A172 (cell line): ENCODE measurements at places on chromosomes 7 and 10. TPM values are rescaled to one million over a fixed set of nuclear protein-coding genes. Genes with fewer than 3 reads are reported as not detected.

GRCh38 chr7:28041508-28042314 is 138.9 kb downstream of the JAZF1 start:
- peak; percentile 97 for DNase-seq

DNA sequence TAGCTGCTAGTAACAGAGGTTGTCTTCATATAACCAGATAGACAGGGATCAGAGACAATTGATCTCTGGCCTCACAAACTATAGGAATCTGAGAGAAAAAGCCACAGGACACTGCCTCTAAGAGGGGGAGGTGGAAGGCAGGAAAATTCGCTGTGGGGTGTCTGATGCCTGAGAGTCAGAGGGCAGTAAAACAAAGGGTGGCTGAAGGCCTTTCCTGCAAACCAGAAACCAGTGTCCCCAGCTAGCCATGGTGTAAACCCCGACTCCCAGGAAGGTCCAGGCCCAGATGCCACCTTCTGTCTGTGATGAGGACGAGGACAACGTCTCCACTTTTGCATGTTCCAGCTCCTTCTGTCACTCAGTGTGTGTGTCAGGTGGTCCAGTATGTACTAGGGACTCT is 215.1 kb downstream of the ADARB2 start:
- DNase-seq: no peak

DNA sequence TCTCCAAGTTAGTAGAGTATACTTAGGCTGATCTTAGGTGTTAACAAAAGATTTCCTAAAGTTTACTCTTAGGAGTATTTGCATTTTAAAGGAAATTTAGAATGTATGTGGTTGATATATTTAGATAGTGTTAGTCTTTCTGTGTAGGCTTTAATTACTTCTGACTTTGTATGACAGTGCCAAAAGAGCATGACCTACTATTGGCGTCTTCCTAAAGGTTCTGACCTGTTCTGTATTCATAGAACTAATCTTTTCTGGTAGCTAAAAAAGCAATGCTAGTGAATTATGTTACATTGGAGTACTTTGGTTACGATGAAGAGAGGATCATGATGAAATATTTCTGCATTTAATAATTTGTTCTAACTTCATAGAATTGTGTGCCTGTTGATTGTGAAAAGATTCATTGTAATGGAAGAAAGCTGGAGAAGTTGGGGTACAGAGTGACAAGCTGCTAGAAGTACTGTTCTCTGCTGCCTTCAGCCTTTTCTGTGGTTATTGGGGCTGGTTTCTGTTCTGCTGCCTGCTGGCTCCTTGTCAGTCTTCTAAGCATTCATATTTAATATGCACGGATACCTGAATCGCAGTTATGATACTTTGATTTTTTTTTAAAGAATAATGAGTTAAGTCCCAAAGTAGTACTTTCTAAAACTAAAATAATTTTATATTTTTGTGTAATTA is 13.2 kb downstream of the WAC start:
- DNase-seq: no peak

GRCh38 chr7:101557421-101557820 is 71.7 kb downstream of the MYL10 start:
- no peak for DNase-seq

ZFAND2A gene
- 57.3 and 70.3 TPM in 2 replicates for total RNA-seq

- DNase-seq: no peak
These were observed 8.2 kb downstream of the PRXL2A start for GRCh38 chr10:80416479-80417098.

MYOF gene
- 285 and 317 TPM in 2 replicates for total RNA-seq

DNA sequence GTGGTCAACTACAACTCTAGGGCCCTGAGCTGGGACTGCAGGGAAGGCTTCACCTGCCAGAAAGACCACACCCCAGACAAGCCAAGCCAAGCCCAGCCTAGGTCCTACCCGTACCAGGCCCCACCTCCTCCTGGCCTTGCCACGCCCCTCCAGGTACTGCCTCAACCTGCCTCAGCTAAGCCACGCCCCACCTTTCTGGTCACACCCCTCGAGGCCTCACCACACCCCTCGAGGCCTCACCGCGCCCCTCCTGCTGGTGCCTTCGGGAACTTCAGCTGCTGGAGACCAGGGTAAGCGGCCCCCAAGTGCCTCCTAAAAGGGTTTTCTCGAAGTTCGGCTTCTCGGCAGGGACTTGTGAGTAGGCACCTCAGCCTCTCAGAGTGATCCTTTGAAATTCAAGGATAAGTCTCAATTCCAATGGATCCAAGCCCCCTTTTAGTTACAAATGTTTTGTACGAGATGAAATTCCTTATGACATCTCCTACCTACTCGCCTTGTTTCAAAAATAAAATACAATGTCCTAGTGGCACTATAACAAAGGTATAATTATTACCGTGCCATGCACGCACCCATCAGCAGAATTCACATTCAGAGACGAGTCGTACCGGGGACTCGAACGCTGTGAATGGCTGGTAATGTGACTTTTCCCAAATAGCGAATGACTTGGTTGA is 171.2 kb downstream of the ARHGAP21 start:
- no peak for DNase-seq

DNA sequence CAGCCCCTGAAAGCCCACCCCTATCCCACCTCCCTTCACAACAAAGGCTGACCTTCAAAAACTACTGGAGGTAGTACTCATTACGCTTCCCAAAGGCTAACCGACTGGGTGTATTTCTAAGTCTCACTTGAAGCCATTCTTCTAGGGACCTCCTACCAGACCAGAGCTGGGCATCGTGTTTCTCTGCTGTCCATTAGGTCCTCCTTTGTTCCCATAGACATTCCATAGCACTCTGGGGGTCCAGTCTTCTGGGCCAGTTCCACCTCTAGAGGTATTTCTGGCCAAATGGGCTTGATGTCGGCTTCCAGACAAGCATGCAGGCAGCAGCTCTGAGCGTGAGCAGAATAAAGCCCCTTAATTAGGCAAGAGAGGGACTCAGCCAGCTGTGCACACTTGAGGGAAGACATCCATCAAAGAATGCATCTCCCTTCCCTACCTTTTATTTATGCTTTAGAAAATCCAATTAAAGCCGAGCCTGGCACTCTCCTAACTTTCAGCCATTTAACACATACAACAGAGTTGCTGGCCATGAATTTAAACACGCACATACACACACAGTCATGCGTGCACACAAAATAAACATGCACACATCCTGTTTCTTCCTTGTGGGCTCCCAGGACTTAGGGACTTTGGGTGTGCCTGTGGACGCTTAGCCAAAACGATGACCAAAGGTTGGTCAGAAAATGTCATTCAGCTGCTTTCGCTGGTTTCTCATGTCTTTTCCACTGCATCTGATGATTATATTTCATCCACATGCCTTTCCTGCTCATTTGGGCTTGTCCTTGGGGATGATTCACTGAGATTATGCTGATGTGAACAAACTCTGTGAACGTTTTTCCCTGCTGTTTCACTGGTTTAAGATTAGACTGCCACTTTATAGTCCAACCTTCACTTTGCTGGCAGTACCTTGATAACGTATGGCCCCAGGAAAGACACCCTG is 362.0 kb upstream of the NFE2L3 start:
- DNase-seq: no peak
